ENCODE measurements at places on chromosomes 11 and 22.

- DNase-seq, result no peak
These were observed 4.7 kb downstream of the CD5 start for GRCh38 chr11:61106894-61107470.

DNA sequence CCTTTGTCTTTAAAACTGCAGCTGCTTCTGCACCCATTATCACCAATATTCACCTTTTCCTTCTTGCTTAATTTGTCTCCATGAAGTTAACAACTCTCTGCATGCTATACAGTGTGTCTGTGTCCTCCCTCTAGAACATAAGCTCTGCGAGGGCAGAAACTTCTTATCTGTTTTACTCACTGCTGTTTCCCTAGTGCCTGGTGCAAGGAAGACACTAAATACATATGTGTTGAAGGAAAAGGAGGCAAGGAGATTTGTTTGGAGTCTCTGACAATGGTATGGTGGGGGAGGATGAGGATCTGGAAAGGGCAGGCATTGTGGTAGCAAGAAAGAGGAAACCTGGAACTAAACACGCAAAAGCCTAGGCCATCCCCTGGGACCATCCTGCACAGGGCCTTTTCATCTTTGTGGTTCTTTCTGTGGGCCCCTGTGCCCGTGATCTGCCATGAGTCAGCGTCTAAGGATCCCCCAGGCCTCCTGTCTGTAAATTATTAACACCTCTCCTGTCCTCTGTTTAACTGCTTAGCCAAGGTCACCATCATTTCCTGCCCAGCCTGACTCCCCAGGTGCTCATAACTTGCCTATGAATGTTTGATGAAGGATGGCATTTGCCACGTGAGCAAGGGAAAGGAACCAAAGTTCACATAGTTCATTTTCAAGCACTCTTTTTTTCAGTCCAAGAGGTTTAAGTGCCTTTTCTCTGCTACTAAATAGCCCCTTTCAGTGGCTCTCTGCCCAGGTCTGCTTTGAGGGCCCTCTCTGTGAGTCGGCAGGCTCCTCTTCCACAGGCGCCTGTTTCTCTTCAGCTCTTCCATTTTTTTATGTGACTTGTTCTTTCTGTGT is 131.1 kb downstream of the RASSF10 start:
- no peak for DNase-seq

- no peak for DNase-seq
These were observed 5.7 kb upstream of the MMP20 start for GRCh38 chr11:102630598-102631448.

- no peak for DNase-seq
These were observed 17.2 kb downstream of the IGSF9B start for GRCh38 chr11:133939558-133939957.

- no peak for DNase-seq
These were observed 8.5 kb upstream of the ARFGAP3 start for GRCh38 chr22:42865536-42865935.

DNA sequence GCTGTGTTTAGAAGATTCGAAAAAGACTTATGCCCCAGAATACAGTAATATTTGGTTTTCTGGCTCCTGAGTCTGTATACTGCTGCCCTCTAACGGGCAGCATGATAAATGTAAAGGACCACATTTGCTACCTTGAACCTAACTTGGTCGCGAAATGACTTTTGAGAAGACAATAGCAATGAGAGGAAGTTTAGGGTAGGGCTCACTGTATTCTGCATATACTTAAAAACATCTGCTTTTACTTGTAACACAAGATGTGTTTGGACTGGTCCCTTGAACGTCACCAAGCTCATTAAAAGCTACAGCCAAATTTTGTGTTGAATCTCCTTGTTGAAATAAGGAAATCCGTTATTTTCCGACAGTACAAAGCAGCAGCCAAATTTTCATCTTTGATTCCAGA is 309.1 kb downstream of the SWAP70 start:
- no peak for DNase-seq

DNA sequence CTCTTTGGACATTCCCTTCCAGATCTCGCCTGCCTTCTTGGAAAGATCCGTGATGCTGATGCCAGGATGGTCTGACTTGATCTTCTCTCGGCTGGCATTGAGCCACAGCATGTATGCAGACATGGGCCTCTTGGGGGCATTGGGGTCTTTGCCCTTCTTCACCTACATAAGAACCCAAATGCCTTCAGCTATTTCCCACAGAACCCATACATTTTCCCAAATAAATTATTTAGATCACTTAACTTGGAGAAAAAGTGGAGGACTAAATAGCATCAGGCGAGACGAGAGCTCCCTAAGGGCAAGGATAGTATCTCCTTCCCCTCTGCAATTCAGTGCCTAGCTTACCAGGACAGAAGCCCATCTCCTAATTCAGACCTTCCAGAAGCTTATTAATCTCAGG is 3.0 kb upstream of the TNKS1BP1 start:
- no peak for DNase-seq

- no peak for DNase-seq
These were observed 5.0 kb downstream of the FADS1 start for GRCh38 chr11:61811831-61812230.

GRCh38 chr22:23485490-23485889 is 94.6 kb downstream of the IGLL1 start:
- DNase-seq, result no peak

DNA sequence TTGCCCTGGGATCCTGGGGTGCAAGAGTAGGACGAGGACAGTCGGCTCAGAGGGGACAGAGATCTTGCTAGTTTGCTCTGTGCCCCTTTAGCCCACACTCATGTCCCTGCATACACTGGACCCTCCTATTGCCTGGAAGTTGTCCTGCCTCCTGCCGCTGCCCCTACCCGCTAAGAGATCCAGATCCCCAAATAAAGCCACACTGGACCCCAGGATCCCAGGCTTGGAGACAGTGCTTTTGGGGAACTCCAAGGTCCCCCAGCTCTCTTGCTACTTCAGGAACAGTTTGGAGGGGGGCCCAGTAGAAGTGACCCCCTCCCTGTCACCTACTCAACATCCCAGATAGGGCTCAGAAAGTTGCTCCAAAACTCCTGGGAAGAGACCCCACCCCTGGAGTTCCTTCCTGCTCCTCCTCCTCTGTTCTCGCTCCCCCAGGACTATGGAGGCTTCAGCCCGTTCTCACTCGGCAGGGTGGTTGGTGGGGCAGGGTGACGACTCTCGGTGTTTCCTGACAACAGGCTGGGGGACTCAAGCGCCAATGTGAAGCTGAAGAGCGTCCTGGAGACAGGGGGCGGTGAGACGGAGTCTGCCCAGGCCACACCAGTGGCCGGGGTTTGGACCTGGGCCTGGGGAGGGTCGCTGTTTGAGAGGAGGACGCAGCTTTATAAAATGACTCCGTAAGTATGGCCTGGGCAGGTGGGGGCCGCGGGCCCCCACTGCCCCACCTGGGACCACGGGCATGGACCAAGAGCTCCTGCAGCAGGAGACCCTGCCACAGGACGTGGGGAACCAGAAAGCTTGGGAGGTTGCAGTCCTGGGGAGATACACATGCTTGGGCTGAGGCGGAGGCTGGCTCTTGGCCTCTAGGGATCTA is 19.2 kb upstream of the TUB start:
- no peak for DNase-seq

DNA sequence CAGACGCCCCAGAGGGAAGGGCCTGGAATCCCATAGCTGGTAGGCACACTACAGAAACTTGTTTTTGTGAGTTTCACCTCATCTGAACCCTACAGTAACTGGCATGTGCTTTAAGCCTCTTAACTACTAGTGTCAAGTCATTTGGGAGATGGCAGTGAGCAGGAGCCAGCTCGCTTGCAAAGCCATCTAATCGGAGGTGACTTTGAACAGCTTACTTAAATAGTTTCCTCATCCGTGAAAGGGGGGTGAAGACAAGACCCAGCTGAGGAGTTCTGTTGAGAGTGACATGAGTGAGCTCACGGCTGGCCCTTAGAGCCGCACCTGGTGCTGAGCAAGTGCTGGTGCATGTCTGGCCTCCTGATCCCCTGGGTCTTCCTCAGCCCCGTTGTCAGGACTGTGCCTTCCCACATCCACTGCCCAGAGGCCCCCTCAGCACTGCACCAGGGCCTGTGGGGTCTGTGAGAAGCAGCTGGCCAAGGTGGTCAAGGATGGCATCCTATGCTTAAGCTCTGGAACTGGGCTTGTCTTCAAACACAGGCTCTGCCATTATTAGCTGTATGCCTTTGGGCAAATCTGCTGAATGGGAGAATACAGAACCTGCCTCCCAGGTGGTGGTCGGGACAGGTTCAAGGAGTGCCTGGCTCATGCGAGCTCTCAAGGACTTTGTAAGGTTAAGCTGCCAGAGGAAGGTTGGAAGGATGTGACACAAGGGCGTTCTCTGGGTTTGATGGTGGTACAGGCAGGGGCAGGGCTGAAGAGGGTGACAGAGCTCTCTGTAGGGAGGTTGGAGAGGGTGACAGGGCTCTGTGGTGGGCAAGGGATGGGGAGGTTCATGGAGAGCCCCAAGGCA is 27.3 kb downstream of the INCENP start:
- no peak for DNase-seq

DNA sequence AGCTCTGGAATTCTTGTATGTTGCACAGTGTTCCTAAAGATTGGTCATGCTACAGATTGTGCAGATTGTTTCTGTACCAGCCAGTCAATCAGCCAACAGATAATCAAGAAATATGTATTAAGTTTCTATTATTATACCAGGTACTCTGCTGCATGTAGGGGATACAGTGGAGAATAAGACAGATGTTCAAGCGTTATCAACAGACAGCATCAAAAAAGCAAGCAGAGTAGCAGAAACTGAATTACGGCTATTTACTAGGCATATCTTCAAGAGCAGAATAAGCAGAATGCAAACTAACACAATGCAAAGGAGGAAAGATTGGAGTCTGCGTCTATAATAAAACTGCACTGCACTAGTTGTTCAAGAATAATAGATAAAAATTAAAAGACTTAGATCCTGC is 278.6 kb downstream of the ETS1 start:
- no peak for DNase-seq

DNA sequence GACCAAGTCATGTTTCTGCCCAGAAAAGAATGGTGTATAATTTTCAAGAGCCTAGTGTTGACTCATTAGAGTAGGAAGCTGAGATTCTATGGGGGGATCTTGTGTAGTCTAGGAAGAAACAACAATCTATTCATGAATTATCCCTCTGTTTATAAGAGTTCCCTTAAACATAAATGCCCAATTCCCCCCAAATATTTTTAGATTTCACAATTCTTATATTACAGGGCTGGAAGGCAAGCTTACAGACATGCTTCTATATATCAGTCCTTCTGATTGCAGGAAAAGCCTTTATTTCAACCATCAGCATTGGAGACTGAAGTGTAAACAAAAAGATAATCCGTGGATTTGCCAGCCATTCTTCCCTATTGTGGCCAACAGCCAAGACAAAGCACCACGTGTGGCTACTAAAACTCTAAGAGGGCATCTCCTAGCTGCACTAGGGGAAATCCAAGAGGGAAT is 71.4 kb downstream of the NAT10 start:
- no peak for DNase-seq
